AG04449 (cell line): ENCODE measurements at places on chromosomes 1 and 21.
A peak's percentile ranks its signal among the peaks of the same experiment; 100 is the strongest.

DNA sequence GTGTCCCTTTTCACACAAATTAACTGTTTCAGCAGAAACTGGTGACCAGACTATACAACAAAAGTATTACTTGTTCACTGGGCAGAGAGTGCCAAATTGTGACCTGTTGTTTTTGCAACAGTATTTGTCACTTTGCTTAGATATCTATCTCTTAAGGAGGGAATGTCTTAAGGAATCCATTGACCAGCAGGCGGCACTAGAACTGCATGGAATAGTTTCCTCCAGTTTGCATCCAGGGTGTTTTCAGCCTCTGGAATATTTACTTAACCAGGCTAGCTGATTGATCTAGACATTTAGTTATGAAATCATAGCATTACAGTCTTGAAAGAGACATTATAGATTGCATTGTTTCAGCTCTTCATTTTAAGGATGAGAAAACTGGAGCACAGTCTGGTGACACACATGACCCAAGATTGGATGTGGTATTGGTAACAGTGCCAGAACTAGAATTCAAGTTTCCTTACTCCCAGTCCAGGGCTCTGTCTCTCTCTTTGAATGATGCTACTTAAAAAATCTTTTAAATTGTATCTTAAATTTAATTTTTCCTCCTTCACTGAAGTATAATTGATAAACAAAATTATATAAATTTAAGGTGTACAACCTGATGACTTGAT is 16.9 kb downstream of the RPTN start:
- DNase-seq: peak; percentile 23

GRCh38 chr1:213996320-213997037 is 8.7 kb downstream of the PROX1 start:
- no peak for DNase-seq

GRCh38 chr1:54610048-54610447 is 13.3 kb downstream of the FAM151A start:
- DNase-seq: no peak

- DNase-seq: no peak
Observed at GRCh38 chr21:40819071-40819900, 27.7 kb downstream of the DSCAM start.
